Temporal lobe (tissue), 4 donors: ENCODE measurements at places on chromosomes 3 and 15. TPM values are rescaled to one million over a fixed set of nuclear protein-coding genes. Genes with fewer than 3 reads are reported as not detected.

The SI gene
- total RNA-seq: not detected

The CLDN11 gene
- total RNA-seq: 14.5 TPM

The EPHB1 gene
- total RNA-seq: 29.0 TPM

The CFAP91 gene
- total RNA-seq: 4.9 TPM

The ZBED2 gene
- total RNA-seq: not detected

The CPEB1 gene
- 2.5 TPM for total RNA-seq

The SH3GL3 gene
- total RNA-seq: 129 TPM

The AQP9 gene
- 0.25 TPM for total RNA-seq
